ENCODE measurements at places on chromosomes 5 and 9.
A peak's percentile ranks its signal among the peaks of the same experiment; 100 is the strongest.

DNA sequence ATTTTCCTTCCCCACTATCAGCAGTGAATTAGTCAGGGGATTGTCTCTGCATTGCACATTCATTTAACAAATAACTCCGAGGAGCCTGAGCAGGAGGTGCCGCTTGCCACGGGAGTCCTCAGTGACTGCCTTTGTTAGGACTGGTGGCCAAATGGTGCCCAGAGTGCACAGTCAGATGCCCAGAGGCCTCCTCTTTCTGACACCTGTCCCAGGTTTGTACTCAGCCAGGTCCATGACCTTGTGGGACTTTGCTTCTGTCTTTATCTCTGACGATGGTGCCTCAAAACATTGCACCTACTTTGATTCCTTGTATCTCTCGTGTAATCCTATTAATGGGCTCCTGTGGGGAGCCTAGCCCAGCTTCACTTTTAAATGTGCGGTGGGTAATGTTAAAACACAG lies 4.3 kb downstream of the SRD5A1 start:
- H3K36me3 ChIP-seq: peaks cover 20% of the 10 kb centered on the region
- peaks cover 21% of the 10 kb centered on the region for H3K4me1 ChIP-seq
- no peak overlapping the region for H3K4me3 ChIP-seq
- no peak for DNase-seq
- H3K27me3 ChIP-seq: no peaks in the 10 kb centered on the region

- H3K4me3 ChIP-seq: no peak overlapping the region
- peaks cover 14% of the 10 kb centered on the region for H3K4me1 ChIP-seq
- no peaks in the 10 kb centered on the region for H3K27me3 ChIP-seq
- DNase-seq: no peak
- H3K27ac ChIP-seq: no peak overlapping the region
- peaks cover 20% of the 10 kb centered on the region for H3K36me3 ChIP-seq
These were observed 1.9 kb downstream of the SSNA1 start for GRCh38 chr9:137190315-137190856.

DNA sequence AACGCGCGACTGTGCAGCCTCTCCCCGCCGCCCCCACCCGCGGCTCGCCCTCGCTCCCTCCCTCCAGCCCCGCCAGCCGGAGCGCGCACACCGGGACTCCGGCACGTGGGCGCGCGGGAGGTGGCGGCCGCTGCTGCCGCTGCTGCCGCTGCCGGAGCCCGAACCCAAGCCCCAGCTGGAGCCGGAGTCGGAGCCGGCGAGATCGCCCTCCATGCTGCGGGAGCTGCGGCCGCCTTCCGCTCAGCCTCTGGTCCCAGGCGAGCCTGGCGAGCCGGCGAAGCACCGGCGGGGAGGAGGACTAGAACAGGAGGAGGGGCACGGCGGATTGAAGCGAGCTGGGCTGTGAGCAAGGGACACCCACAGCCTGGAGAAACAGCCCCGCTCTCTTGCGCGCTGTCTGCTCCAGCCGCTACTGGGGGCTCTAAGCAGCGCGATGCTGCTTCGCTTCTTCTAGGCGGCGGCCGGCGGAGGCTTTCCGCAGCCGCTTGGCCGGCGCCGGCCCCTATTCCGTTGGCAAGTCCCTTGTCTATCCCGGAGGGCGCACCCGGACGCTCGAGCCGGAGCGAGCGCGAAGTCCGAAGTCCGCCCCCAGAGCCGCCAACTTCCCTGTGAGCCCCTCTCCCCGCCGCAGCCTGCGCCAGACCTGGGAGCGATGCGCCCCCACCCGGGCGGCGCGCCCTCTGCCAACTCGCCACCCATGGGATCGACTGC lies 598.7 kb upstream of the SGCD start:
- no peak overlapping the region for H3K4me3 ChIP-seq
- H3K36me3 ChIP-seq: no peaks in the 10 kb centered on the region
- DNase-seq: peak; percentile 72

DNA sequence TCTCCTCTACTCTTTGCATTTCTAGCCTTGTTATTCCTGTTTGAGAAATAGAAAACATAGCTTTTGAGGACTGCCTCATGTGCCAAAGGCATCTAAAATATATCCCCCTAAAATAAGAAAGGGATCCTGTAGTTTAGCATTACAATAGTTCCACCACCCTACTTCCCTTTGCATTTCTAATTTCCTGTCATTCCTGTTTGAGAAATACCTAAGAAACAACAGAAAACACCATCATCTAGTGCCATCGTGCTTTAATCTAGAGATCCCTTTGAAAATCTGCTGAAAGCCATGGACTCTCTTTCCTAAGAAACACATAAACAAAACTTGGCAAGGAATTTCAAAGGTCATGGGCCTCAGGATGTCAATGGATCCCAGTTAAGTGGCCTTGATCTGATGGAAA lies 7.5 kb downstream of the CLK4 start:
- H3K36me3 ChIP-seq: peaks cover 91% of the 10 kb centered on the region
- H3K4me3 ChIP-seq: no peak overlapping the region
- no peak overlapping the region for H3K27ac ChIP-seq
- H3K27me3 ChIP-seq: no peaks in the 10 kb centered on the region
- no peak for DNase-seq

- no peak overlapping the region for H3K4me3 ChIP-seq
- no peak for DNase-seq
- no peak overlapping the region for H3K27ac ChIP-seq
- H3K4me1 ChIP-seq: peaks cover 9% of the 10 kb centered on the region
- H3K36me3 ChIP-seq: no peaks in the 10 kb centered on the region
These were observed 66.9 kb upstream of the SLIT3 start for GRCh38 chr5:169367861-169368260.

DNA sequence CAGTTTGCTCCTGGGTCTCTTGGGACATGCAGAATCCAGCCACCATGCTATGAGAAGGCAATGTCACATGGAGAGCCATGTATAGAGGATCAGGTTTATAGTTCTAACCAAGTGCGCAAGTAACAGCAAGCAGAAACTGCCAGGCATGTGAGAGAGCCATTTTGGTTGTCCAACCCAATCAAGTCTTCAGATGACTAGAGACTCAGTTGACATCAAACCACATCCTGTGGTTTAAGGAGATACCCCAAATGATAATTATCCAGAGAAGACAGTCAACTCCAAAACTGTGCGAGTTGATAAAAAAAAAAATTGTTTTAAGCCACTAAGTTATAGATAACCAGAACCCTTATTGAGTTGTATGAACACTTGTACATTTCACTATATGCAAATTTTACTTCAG lies 40.2 kb downstream of the TMEM232 start:
- H3K4me1 ChIP-seq: no peaks in the 10 kb centered on the region
- no peak overlapping the region for H3K27ac ChIP-seq
- DNase-seq: no peak
- H3K36me3 ChIP-seq: no peaks in the 10 kb centered on the region
- H3K27me3 ChIP-seq: peaks cover 3% of the 10 kb centered on the region

DNA sequence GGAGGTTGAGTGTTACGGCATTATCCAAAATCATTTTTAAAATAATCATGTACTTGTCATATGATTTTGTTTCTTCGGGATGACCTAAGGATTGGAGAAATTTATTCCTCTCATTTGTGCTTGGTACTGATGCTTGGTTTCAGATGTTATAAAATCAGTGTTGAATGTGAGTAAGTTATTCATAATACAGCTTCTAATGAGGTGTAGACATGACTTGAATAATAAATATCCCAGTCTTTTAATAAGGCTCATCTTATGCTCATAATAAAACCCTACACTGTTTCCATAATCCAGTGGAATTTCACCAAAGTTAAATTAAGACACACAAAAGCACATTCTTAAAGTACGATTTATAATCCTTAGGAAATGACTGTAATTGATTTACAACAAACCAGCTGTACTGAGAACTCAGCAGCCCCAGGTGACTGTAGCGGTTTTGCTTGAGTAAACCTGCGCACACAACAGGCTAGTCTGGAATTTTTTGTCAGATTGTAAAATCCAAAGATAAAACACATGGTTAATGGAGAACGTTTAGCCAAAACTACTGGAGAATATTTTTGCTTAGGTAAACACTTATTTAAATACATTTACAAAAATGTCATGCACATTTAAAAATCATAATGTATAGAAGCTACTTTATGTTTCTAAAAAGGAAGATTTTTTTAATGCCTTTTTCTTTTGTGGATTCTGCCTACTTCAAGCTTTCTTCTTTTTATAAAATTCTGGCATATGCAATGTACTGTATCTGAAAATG lies 609.8 kb upstream of the GRAMD2B start:
- no peaks in the 10 kb centered on the region for H3K36me3 ChIP-seq
- no peak overlapping the region for H3K27ac ChIP-seq
- H3K4me1 ChIP-seq: no peaks in the 10 kb centered on the region
- no peak overlapping the region for H3K4me3 ChIP-seq
- no peak for DNase-seq

- no peak overlapping the region for H3K27ac ChIP-seq
- H3K27me3 ChIP-seq: peaks cover 7% of the 10 kb centered on the region
- DNase-seq: no peak
- no peaks in the 10 kb centered on the region for H3K4me1 ChIP-seq
- H3K36me3 ChIP-seq: no peaks in the 10 kb centered on the region
These were observed 116.6 kb upstream of the DPYSL3 start for GRCh38 chr5:147626464-147626863.

- H3K27ac ChIP-seq: no peak overlapping the region
- no peak overlapping the region for H3K4me3 ChIP-seq
- H3K36me3 ChIP-seq: no peaks in the 10 kb centered on the region
- no peak for DNase-seq
- H3K27me3 ChIP-seq: no peaks in the 10 kb centered on the region
- H3K4me1 ChIP-seq: peaks cover 13% of the 10 kb centered on the region
These were observed 122.6 kb upstream of the SLC25A48 start for GRCh38 chr5:135711911-135712310.

- peaks cover under 1% of the 10 kb centered on the region for H3K4me1 ChIP-seq
- no peak for DNase-seq
- H3K4me3 ChIP-seq: no peak overlapping the region
- no peaks in the 10 kb centered on the region for H3K27me3 ChIP-seq
- H3K27ac ChIP-seq: no peak overlapping the region
- no peaks in the 10 kb centered on the region for H3K36me3 ChIP-seq
These were observed 89.8 kb downstream of the SLC1A3 start for GRCh38 chr5:36696059-36696673.

- H3K36me3 ChIP-seq: no peaks in the 10 kb centered on the region
- no peak overlapping the region for H3K4me3 ChIP-seq
- H3K27me3 ChIP-seq: no peaks in the 10 kb centered on the region
- no peak for DNase-seq
- peaks cover 19% of the 10 kb centered on the region for H3K4me1 ChIP-seq
- H3K27ac ChIP-seq: peak overlapping the region; percentile 69
These were observed 439.5 kb downstream of the GADD45G start for GRCh38 chr9:90044263-90044662.

DNA sequence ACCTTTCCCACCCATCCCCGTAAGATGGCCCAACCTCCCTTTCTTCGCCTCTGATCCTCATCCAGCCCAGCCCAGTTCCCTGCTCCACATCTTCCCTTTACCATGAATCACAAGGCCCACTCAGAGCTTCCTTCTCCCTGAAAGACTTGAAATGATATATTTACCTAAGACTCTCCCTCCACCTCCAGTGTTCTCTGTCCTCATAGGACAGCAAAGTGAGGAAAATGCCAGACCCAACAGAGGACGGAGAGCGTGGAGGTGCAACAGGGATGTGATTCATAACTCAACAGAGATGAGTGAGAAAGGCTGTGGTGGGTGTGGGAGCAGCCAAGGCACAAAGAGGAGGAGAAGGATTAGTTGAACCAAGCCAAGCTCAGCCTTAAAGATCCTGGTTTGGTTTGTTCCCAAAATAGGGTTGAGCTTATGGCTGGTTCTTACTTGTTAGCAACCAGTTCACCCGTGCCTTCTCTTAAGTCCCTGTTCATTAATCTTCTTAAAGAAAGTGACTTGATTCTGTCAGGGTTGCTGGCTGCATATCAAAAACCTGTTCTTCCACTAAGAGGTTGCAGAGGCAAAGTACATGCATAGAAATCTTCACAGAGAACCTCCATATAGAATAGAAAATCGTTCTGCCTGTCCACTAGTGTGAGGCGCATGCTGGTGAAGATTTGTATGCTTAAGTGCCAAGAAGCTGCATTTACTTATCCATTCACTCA lies 183.2 kb downstream of the ACTL7B start:
- no peaks in the 10 kb centered on the region for H3K36me3 ChIP-seq
- peak overlapping the region; percentile 89 for H3K27ac ChIP-seq

DNA sequence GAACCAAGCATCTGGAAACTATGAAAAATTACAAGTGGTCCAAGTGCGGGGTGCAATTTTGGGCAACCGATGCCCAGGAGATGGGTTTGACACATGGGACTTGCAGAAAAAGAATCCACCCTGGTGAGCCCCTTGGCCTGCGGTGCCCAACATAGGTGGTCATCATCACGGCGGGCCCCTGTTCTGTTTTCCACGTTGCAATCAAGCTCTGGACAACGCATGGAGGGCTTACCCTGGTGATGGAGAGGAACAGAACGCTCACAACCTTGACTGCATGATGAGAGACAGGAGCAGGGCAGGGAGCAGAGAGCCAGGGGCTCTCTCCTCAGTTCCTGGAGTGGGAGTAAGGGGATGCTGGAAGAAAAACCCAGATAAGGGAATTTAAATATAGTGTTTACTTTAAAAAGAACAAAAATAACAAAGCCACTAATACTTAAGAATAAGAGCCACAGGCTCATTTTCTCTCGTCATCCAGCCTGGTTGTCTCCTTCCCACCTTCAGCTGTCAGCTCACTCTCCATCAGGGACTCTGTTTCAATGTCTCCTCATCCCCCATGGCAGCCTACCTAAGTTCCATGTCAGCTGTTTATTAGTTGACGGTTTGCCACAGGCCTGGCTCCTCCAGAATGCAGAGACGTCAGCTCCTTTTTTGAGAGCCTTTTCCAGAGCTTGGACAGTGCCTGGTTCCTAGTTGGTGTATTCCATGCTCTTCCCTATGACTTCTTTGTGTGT lies 172.1 kb downstream of the GADD45G start:
- H3K27ac ChIP-seq: no peak overlapping the region
- H3K36me3 ChIP-seq: no peaks in the 10 kb centered on the region

DNA sequence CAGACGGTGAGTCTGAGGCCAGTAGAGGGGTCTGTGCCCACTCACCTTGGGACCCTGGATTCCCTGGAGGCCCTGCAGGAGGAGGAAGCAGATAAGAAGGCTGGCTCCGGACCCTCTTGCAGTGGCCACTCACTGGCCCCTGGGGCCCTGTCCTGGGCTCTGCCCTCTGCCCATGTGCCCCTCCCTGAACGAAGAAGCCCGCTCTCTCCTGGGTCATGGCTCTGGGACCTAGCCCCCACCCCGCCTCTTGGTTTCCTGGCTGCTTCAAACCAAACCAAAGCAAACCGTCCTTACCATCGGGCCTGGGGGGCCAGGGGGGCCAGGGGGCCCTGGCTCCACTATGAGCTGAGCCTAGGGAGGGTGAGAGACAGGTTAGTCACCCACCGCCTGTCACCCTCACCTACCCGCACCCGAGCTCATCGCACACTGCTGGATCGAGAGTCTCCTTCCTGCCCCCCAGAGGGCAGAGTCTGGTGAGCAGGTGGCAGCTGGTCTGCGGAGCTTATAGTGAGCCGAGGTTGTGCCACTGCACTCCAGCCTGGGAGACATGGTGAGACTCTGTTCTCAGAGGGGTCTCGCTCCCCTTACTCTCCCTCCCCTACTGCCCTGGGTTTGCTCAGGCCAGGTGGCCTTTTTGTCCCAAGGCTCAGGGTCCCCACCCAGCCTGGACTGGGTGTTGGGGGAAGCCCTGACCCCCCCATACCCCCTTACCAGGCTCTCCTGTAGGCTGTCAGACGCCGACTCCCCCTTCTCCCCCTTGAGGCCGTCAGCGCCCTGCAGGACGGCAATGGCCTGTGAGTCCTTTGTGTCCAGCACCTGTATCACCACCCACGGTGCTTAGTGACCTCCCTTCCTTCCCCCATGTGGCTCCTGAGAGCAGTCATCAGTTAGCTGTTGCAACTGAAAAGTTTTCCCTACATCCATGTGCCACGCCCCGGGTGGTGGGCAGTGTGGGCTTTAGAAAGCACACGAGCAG lies 15.2 kb upstream of the PHYKPL start:
- H3K27me3 ChIP-seq: no peaks in the 10 kb centered on the region
- H3K4me3 ChIP-seq: no peak overlapping the region
- DNase-seq: peak; percentile 62
- H3K4me1 ChIP-seq: peaks cover 4% of the 10 kb centered on the region
- no peaks in the 10 kb centered on the region for H3K36me3 ChIP-seq

All from RWPE2 (cell line).